NB4 (cell line): ENCODE measurements at places on chromosomes 3 and 15.

- peak; percentile 17 for DNase-seq
Observed at GRCh38 chr15:94164971-94165370, 66.4 kb upstream of the MCTP2 start.

DNA sequence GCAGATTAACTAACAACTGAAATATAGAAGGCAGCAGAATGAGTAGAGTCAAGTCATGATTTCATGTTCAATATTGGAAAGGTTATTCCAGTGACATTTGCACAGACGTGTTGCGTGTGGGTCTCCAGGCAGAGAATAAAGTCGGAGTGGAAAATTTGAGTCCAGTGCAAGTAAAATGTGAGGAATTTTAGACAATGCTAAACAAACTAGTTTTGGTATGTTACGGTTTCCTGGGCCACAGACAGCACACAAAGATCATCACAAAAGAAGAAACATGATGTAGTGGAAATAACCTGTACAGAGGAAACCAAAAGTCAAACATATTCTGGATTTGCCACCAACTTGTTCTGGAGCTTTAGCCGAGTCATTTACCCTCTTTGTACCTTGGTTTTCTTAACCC, 367 bp downstream of the OR4F6 start:
- DNase-seq: no peak

DNA sequence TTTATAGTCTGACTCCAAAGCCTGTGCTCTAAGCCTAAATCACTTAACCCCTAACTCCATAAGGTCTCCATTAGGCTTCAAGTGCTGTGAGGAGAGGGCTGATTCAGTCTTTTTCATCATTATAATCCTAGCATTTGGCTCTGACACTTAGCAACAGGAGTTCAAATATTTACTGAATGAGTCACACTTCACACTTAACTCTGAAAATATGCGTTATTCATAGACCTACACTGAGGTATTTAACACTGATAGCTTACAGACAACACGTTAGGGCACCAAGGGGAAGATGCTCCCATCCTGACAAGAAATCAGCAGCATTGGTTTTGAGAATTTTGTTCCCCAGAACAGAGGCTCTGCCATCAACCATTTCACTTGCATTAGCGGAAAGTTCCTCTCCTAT, 53.5 kb downstream of the MSL2 start:
- DNase-seq: no peak

DNA sequence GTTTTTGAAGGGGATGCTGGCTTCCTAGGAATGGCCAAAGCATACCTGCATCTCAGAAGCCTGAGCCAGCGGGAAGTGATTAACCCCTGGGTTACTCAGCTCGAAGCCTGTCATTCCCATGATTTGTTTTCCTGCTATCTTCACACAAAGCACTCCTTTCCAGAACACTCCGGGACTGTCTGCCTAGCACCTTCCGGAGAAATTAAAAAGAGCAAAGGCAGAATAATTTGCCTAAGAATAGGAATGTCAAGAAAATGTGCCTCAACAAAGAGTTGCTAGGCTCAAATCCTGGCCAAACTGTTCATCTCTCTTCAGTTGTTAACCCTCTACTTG, 34.1 kb downstream of the TPM1 start:
- DNase-seq: no peak

GRCh38 chr15:81072551-81072950, 61.5 kb upstream of the CFAP161 start:
- DNase-seq: no peak

DNA sequence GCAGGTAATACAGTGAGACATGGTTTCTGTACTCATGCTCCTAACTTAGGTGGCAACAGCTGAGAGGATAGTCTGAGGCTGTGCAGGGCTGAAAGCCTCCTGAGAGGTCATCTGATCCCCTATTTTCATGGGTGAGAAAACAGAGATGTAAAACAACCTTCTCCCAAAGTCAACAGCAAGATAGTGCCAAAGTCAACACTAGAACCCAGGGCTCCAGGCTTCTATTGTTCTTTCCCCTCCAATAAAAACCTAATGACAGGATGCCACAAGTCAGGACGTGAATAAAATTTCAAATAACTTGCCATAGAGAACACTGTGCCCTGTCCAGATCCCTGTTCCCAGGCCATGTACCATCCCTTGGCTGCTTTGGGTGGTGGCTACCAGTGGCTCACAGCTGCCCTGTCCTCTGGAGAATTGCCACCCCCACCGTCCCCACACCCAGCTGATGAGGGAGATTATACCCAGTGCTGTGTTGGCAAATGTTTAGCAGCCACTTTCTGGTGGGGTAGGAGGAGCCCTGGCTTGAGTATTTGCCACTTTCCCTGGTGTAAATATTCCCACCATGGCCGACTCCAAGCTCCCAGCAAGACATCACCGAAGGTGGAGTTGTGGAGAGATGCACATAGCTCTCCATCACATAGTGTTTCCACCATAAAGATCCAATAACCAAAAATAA, 54.8 kb downstream of the SRGAP3 start:
- no peak for DNase-seq

GRCh38 chr3:102712896-102713295, 278.1 kb downstream of the ZPLD1 start:
- peak; percentile 5 for DNase-seq

- no peak for DNase-seq
Observed at GRCh38 chr15:71385026-71385425, 269.8 kb downstream of the THSD4 start.

GRCh38 chr3:149363053-149363452, 14.4 kb downstream of the TM4SF1 start:
- no peak for DNase-seq

GRCh38 chr15:48467801-48468200, 136.6 kb downstream of the DUT start:
- DNase-seq: no peak

- no peak for DNase-seq
Observed at GRCh38 chr15:59174151-59174834, 32.4 kb upstream of the LDHAL6B start.

DNA sequence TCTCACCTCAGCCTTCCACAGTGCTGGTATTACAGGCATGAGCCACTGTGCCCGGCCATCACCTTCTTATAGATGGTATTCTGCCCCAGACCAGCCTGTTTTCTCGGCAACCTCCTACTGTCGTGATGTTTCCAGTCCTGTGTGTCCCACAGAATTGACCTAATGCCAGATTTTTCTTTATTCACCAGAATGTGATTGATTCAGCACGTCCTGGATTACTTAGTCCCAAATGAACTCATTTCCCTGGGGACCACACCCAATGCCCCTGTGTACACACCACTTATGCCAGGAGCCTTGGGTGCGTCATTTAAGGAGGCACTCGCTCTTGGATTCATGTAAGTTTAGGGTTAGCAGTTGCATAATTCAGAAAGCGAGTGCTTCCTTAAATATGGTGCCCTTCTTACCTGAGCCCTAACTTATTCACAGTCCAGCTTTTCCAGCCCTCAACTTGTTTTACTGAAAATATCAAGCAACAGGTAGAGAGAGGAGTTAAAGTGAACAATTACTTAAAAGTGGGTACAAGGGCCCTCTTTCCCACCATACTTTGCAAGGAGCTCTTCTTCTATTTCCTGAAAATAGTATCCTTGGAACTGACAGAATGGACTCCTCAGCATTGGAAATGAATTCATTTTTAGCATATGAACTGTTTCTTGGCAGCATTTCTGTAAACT, 64.6 kb upstream of the UBE2E1 start:
- DNase-seq: peak; percentile 41

DNA sequence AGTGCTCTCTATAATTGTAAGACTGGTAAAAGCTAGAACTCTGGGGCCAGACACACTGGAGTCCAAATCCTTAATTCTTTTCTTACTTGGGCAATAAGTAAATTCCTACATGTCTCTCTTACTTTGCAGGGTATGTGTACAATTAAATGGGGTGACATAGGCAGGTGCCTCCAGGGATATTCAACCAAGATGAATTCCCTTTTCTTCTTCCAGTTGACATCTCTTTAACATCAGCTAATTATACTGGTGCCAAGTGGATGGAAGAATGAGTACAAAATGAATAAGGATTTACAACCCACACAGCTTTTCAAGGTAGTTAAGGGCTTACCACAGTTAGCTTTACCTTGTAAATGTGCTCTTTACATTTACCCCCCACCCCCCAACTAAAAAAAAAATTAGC, 295.5 kb upstream of the GADL1 start:
- DNase-seq: no peak

DNA sequence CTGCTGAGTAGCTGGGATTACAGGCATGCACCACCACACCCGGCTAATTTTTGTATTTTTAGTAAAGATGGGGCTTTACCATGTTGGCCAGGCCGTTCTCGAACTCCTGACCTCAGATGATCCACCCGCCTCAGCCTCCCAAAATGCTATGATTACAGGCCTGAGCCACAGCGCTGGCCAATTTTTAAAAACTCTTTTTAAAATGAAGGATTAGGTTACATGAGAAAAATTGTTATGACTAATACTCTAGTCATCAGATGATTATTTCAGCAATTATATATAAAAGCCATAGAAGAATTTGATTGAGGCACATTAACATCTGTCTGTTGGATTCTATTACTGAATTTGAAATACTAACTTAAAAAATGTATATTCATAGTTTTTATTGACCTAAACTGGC, 134.1 kb upstream of the MNS1 start:
- no peak for DNase-seq

DNA sequence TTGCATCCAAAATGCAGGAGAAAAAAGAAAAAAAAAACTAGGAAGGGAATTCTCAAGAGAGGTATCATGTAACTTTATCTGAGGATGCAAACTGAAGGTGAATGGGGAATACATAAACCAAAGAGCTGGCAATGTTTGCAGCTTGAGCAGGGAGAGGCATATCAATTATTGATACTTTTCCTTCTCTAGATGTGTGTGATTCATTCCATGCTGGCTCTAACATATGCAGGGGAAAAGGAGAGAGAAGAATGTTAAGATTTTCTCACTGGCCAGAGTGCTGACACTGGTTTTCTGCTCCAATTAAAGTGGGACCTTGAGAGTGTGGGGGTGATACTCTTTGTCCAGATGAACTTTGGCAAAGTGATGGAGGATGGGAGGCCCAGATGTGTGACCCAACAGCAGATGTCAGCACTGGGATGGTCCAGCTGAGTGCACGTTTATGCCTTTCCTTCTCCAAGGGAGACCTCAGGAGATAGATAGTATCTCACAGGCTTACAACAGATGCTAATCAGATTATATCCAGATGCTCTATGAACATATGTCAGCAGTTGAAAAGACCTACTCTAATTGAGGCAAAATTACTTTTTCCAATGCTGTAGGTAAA, 50.0 kb upstream of the PSMD6 start:
- no peak for DNase-seq

- DNase-seq: no peak
Observed at GRCh38 chr15:38401701-38402100, 52.2 kb upstream of the FAM98B start.

DNA sequence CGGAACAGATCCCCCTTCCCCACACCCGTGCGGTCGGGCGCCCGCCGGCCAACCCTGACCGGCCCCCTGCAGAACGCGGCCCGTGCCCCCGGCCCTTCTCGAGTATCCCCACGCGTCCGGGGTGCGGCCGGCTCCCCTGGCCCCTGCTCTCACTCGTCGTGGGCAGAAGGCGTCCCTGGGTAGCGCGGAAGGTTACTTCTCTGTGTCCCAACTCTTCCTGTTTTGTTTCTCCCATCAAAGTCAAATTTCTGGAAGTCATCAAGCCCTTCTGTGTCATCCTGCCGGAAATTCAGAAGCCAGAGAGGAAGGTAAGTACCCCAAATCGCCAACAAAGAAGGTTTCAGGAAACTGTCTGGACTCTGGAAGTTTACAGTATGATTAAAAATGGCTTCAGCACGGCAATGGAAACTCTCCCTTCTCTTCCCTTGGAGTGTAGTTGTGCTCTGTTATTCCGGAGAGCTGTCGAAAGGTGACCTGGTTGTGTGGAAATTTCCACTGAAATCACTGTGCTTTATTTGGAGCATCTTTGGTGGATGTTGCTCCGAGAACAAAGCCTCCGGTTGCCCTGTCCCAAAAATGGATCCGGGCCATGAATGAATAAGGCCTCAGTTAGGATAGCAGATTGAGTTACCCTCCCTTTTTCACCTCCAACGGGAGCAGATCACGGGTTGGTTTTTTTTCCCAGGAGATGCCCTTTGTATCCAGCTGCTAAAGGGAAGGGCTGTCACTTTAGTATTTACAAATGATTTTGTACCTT, 536 bp downstream of the SEC61A1 start:
- DNase-seq: no peak

- no peak for DNase-seq
Observed at GRCh38 chr3:78801926-78802561, 965.8 kb downstream of the ROBO1 start.

- DNase-seq: no peak
Observed at GRCh38 chr3:49873623-49874022, 3.9 kb upstream of the CAMKV start.

- no peak for DNase-seq
Observed at GRCh38 chr15:61050844-61051568, 178.1 kb downstream of the RORA start.

- DNase-seq: peak; percentile 27
Observed at GRCh38 chr3:117526470-117527079, 817.0 kb downstream of the TUSC7 start.

DNA sequence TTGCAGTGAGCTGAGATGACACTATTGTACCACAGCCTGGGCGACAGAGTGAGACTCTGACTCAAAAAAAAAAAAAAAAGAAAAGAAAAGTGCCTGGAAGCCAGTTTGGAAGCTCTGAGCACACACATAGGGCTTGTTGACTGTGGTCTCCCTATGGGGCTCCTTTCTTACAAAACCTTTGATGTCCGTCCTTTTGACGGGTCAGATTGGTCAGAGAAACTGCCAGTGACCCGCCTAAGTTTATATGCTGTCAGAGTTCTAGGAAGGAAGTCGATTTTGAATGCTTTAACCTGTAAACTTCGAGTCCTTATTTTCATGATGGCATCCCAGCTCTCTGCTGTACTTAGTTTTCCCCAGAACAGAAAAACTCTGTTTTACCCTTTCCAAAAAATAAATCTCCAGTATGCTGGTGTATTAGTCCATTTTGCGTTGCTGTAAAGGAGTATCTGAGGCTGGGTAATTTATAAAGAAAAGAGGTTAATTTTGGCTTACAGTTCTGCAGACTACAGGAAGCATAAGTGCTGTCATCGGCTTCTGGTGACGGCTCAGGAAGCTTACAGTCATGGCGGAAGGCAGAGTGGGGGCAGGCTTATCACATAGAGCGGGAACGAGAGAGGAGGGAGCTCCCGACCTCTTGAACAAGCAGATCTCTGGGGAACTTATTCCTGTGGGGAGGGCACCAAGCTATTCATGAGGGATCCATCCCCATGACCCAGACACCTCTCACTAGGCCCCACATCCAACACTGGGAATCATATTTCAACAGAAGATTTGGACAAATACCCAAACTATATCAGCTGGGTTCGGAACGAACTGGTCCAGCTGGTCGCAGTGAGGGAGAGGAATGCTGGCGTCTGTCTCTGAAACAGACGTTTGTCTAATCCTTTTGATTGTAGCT, 72.3 kb downstream of the LMLN start:
- no peak for DNase-seq

DNA sequence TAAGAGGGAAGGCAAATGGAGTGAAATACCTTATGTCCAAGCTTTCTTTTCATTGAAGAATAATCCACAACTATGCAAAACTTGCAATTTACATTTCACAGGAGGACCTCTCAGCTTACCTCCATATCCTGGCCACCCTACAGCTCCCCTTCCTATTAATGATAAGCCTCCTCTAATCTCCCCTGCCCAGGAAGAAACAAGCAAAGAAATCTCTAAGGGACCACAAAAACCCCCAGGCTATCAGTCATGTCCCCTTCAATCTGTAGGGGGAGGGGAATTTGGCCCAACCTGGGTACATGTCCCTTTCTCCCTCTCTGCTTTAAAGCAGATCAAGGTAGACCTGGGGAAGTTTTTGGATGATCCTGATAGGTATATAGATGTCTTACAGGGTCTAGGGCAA, 11.0 kb upstream of the OSBPL11 start:
- DNase-seq: no peak
